ENCODE measurements at places on chromosomes 11 and 22.

- no peak for DNase-seq
Observed at GRCh38 chr22:45645150-45645525, 26.5 kb upstream of the ATXN10 start.

- no peak for DNase-seq
Observed at GRCh38 chr11:130426837-130427341, 1.5 kb downstream of the ADAMTS8 start.

GRCh38 chr22:43883012-43883661, 8.7 kb downstream of the PNPLA5 start:
- peak; percentile 12 for DNase-seq

DNA sequence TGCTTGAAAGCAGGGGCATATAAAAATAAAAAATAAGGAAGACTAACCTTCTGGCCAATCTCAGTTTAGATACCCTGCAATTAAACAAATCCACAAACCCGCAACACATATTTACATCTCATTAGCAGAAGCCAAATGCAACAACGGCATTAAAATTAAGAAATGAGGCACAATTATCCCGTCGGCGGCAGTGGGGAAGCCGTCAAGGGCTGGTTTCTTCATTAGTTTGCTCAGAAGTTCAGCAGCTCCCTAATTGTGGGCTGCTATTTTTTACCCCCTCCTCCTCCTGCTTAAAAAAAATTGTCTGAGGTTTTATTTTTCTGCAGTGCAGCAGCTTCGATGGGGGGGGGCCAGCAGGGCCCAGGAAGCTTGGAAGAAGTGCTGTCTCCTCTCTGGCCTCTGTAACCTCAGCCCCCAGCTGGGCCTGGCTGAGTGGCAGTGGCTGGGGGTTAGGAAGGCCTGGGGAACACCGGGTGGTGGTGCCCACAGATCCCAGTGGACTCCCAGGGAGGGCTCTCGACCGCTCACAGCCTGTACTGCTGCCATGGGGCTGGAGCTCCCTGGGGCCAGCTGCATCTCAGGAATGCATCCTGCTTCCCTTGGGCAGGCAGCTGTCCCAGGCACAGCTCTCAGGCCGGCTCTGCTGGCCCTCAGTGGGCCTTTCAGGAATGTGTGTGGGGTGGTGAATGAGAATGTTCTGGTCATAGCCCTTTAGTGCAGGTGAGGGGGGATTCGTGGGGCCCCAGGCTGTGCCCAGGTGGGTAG, 148.7 kb upstream of the B3GAT1 start:
- DNase-seq, result no peak

GRCh38 chr22:29697853-29698598, 21.8 kb upstream of the CABP7 start:
- DNase-seq, result no peak

DNA sequence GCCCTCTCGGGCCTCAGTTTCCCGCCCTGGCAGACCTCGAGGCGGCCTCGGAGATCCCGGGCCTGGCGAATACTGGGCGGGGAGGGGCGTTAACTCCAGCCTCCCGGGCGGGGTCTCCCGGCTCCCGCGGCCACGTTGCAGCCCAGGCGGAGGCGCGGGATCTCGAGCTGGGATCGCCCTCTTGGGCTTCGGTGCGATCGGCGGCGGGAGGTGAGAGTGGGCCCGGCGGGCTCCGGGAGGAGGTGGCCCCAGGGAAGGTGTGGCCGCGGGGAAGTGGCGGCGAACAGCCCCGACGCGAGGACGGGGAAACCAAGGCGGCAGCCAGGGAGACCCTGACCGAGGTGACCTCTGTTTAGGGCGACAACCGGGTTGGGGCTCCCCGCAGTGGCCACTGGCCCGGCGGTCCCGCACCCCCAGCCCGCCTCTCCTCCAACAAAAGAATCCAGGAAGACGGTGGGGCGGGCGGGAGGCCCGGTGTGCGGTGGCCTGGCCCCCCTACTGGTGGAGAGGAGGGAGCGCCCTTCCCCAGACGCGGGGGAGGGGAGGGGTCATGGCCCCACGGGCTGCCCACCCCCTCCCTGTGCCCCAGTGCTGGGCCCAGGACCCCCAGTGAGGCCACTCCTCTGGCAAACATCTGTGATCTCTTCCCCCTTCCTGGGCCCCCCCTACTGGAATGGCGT, at the start of gene PHETA2:
Gene PHETA2 (plus strand): TSS at position 117 of the 680 bp plus-strand sequence. CDS start 3,046 bp downstream, outside the sequence.
- DNase-seq, result peak; percentile 47

DNA sequence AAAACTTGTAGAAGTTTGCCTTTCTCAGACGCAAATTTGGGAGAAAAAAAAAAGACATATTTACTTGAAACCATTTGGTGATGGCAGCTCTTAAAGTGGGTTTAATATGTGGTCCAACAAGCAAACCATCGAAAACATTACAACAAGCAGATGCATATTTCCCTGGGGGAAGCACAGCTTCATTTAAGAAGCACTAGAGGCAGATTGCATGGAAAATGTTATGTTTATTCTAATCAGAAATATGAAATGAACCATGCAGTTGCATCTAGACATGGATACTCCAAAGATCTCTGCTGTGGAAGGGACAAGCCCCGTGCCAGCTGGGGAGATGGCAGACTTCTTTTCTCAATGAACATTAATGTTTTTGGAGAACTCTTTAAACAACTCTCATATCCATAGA, 57.4 kb upstream of the PARVA start:
- DNase-seq, result no peak

DNA sequence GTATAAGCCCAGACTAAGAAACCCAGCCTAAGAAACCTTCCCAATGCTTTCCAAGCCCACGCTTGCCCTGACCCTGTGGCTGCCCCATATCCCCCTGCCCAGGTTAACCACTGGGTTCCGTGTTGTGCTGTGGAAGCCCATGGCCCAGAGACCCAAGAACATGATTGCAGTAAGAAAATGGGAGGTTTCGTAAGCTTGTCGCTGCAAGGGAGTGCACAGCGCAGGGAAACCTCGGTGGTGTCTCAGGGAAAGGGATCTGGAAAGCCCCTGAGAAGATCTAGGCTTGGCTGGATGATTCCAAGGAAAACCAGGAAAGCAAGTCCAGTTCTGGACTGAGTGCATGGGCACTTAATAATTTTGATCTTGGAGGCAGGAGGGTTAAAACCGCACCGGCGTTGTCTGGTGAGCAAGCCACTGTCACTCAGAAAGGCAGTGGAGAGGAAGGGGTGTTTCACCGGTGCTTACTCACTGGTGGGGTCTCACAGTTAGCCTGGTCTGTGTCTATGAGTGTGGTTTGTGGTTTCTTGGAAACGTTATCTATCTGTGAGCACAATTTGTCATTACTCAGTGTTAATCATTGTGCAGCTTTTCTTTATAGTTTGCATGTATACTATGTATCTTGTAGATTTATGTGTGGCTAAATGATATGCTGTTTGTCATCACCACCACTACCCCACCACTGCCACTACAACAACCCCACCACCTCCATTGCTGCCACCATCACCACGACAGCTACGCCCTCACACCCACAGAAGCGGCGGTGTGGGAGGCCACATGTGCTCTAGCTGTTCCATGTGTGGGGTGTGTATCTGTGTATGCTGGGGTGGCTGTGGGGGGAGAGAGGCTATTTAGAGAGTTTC, 53.3 kb upstream of the PRDM11 start:
- no peak for DNase-seq

GRCh38 chr11:21896746-21897602, 295.9 kb upstream of the ANO5 start:
- DNase-seq, result no peak

DNA sequence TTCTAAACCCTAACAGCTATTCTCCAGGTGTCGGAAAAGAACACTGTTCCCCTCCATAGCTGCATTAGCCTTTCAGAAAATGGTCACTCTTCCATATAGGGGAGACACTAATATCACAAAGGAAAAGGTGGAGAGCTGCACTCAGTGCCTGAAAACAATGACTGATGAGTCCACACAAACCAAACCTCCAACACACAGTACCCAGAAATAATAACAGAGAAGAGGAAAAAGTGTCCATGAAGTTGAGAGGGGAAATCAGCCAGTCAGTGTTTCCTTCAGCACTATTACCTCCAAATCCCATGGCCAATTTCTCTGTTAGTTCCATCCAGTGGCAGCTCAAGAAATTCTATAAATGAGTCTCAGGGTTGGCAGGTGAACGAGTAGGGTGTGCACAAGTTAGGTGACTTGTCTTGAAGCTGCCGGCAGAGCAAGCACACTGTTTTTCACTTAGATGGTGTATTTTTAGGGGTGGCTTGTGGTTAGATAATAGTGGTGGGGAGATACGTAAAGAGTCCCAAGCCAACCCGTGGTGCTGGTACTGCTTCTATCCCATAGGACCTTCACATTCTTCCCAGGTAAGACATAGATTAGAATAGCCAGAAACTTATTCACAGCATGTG, 84.5 kb upstream of the CHRM4 start:
- DNase-seq, result no peak

- no peak for DNase-seq
Observed at GRCh38 chr11:1306186-1307162, 3.0 kb downstream of the TOLLIP start.

GRCh38 chr22:44381761-44382115, 69.0 kb upstream of the SHISAL1 start:
- no peak for DNase-seq

All from activated effector memory CD4-positive, alpha-beta T cell treated with Interleukin-2 at 50 U/mL for 16 hours (primary cell).